NT2/D1 (cell line): ENCODE measurements at places on chromosomes 11 and 22.

DNA sequence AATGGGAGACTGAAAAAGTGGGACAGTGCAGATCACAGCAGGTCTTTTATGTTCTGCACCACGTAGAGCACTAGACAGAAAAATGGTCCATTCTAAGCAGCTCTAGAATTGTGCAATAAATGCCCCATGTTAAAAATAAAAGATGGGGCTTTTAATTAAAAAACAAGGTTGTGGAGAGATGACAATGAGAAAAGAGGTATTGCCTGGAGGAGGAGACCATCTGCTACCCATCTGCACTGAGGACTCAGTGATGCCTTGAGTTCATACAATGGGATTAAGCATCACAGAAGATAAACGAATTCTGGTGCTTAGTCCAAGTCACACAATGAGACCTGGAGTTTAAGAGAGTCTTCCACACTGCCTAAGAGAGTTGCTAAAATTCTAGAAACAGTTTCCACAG lies 73.6 kb downstream of the PAK1 start:
- DNase-seq: no peak

DNA sequence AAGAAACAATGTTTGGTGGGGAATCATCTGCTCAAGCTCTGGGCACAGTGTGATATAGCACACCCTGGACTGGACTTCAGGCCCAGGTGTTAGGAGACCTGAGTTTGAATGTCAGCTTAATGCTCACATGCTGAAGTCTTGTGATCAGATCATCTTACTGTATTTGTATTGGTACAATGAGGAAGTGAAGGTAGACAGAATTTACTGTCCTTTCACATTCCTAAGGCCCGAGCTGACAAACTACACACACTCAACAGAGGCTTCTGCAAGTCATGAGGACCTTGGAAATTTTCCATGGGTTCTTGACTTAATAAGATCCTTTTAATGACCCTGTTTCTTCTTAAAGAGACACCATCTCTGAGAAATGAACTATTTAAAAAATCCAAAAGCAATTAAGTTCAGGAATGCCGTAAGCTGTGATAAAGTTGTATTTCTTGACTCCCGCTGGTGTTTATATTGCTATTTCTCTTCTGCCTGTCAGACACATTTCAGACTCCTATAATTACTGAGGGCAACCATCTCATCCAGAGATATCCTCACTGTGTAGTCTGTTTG lies 802.0 kb downstream of the DLG2 start:
- no peak for DNase-seq

DNA sequence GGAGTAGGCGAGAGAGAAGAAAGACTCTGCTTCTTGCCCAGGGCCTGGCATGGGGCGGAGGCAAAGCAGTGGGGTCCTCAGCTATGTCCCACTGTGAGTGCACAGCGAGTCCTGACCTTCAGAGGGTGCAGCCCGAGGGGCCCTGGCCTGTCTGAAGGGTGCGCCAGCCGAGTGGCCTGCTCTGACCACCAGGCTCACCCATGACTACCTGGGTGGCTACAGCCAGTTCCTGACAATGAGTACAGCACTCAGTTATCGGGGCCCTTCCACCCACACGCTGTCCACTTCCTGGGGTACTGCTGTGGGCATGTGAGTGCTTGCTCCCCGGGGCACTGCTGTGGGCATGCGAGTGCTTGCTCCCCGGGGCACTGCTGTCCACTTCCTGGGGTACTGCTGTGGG lies 74.1 kb upstream of the B3GAT1 start:
- DNase-seq: no peak

- DNase-seq: peak; percentile 71
Measured at GRCh38 chr11:119323532-119324033, 6.7 kb upstream of the MCAM start.

DNA sequence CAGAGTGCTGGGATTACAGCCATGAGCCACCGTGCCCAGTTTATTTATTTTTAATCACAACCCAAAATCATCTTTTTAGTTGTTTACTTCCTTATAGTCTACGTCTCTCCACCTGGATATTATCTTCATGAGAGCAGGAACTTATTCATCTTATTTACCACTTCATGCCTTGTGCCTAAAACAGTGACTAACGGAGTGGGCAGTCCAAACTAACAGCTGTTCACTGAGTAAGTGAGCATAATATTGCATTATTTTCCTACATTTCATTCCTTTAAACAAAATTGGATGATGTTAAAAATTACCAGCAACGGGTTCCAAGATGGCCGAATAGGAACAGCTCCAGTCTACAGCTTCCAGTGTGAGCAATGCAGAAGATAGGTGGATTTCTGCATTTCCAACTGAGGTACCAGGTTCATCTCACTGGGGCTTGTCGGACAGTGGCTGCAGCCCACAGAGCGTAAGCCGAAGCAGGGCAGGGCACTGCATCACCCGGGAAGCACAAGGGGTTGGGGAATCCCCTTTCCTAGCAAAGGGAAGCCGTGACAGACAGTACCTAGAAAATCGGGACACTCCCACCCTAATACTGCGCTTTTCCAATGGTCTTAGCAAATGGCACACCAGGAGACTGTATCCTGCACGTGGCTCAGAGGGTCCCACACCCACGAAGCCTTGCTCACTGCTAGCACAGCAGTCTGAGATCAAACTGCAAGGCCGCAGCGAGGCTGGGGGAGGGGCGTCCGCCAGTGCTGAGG lies 14.1 kb downstream of the TMEM123 start:
- DNase-seq: no peak

- no peak for DNase-seq
Measured at GRCh38 chr11:102192349-102193066, 82.3 kb downstream of the YAP1 start.

GRCh38 chr11:45982656-45983470 lies 60.4 kb downstream of the LARGE2 start:
- DNase-seq: peak; percentile 98

GRCh38 chr22:50218153-50218995 lies 17.6 kb downstream of the SELENOO start:
- no peak for DNase-seq

DNA sequence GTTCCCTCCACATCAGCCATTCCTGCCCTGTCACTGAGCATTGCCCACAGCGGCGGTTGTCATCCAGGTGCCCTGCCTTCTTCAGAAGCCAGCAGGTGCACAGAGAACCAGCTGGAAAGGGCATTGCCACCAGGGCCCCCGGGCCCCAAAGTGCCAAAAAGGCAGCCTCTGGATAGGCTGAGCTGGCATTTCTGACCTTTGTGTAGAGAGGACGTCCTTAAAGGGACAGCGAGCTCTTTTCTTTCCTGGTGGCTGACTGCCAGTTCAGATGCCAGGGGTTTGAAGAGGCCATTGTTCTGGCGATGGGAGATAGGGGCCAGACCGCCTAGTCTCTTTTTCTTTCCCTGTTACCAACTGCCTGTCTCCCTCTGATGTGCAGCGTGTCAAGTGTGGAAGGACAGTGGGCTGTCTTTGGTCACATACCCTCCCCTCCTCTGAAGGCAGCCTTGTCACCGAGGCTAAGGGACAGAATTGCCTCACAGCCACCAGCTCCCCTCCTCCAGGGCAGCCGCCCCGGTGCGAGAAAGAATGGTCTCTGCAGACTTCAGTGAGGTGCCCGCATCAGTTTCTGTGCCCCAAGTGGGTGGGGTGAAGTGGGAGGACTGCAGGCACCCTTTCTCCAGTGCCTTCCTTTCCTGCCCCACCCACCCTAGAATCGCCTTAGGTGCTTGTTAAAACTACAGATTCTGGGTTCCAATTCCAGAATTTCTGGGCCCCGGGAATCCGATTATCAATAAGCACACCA lies 109.6 kb downstream of the SCN3B start:
- DNase-seq: no peak

- no peak for DNase-seq
Measured at GRCh38 chr22:49012712-49013395, 814.8 kb downstream of the BRD1 start.

- DNase-seq: peak; percentile 33
Measured at GRCh38 chr11:110337570-110338193, 41.3 kb upstream of the RDX start.

- no peak for DNase-seq
Measured at GRCh38 chr11:78078218-78079167, 1.2 kb downstream of the NDUFC2 start.

GRCh38 chr22:44925465-44926123 lies 84.2 kb downstream of the PHF21B start:
- DNase-seq: no peak

DNA sequence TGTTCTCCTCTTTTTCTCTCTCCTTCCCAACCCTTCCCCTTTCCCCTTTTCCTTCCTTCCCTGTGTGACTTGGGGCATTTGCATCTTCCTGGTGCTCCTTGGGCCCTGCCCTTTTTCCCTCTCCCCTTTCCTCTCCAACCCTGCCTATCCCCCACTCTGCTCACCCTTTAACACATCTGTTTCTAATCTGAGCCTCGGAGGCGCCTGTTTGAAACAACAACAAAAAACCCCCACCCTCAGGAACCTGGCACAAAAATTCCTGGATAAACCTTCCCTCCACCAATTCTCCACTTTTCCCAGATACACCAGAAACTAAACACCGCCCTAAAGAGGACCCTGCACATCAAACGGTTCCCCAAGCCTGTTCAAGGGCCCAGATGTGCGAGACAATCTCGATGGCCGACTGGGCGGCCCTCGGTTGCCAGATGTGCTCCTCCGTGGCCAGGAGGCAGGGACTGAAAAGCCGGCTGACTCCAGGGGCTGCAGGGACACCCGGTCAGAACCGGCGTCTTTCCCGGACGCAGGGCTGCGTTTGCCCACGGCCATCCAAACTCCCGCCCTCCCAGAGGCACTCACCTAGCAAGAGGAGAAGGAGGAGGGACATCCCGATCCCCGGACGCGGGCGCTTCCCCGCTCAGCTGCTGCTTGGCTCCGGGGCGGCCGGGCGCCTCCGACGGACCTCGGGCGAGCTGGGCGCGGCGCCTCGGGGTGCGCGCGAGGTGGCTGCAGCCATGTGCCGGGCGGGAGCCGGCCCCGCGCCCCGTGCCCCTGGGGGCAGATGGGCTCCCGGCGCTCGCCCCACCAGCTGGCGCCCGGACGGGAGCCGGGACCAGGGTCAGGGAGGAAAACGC lies 486 bp downstream of the CLMP start:
- no peak for DNase-seq

- DNase-seq: no peak
Measured at GRCh38 chr22:30643055-30643875, 7.7 kb downstream of the SLC35E4 start.

GRCh38 chr11:1008803-1009145 lies 27.7 kb downstream of the MUC6 start:
- DNase-seq: no peak

DNA sequence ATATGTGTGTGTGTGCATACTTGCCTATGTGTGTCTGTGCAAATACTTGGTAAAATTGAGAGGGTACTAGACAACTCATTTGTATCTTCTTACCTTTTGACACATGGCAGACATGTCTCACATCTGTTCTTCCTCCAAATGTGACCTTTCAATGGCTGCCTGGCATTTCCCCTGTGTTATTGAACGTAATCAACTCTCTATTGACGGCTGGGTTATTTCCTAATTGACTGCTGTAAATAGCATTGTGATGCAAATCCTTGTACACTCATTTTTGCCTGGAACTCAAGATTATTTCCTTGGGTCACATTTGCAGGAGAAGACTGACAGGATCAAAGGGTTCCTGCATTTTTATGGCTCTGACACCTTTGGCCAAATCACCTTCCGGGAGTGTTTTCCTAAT lies 37.4 kb downstream of the KCNQ1 start:
- DNase-seq: no peak

GRCh38 chr11:134554861-134555260 lies 142.8 kb upstream of the B3GAT1 start:
- no peak for DNase-seq

DNA sequence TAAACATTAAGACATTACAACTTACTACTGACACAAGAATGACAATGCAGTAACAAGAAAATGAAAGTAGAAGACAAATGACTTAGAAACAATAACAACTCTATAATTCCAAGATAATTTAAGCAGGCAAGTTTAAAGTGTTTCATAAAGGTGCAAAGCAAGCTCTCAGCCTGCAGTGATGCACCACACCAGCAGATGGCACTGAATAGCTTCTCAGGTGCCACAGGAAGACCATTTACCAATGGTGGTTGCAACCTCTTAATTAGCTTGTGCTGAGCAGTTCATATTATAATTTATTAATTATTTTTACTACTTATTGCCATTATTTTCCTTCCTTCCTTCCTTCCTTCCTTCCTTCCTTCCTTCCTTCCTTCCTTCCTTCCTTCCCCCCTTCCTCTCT lies 60.6 kb downstream of the NXPE2 start:
- DNase-seq: peak; percentile 46
